ENCODE measurements at places on chromosomes 6 and 20.
A peak's percentile ranks its signal among the peaks of the same experiment; 100 is the strongest.

DNA sequence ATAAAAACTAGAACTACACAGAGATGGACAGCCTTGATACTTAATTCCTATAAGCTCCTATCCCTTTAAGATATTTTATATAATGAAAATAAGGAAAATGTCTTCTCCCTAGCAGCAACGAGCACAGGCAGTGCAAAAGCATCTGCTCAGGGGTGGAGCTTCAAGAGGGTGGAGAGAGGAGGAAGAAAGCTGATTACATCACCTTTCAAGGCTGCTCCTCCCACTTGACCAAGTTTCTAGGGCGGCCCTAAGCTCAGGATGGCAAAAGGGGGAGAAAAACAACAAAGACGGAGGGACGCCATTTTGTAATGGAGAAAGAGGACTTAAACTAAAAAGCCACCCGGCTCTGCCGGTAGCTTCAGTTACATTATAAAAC, 2.2 kb downstream of the PPP1R10 start:
- DNase-seq: peak; percentile 99

- no peak for DNase-seq
Measured at GRCh38 chr6:20936949-20937348, 402.7 kb downstream of the CDKAL1 start.

DNA sequence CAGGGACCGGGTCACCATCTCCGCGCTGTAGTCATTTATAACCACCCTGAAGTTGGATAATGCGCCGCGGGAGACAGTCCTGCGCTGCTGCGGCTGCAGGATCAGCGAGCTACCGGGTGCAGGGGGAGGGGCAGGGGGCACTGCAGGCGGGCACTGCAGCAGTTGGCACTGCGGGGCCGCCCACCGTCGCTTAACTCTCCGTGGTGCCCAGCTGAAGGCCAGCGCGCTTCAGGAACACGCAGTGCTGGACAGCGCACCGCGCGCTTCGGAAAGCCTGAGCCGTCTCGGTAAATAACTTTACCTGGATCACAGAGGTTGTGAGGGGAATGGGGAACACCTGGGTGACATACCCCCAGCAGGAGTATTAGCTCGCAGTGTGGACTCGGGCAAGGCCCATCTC, 12.4 kb upstream of the LRFN2 start:
- no peak for DNase-seq

DNA sequence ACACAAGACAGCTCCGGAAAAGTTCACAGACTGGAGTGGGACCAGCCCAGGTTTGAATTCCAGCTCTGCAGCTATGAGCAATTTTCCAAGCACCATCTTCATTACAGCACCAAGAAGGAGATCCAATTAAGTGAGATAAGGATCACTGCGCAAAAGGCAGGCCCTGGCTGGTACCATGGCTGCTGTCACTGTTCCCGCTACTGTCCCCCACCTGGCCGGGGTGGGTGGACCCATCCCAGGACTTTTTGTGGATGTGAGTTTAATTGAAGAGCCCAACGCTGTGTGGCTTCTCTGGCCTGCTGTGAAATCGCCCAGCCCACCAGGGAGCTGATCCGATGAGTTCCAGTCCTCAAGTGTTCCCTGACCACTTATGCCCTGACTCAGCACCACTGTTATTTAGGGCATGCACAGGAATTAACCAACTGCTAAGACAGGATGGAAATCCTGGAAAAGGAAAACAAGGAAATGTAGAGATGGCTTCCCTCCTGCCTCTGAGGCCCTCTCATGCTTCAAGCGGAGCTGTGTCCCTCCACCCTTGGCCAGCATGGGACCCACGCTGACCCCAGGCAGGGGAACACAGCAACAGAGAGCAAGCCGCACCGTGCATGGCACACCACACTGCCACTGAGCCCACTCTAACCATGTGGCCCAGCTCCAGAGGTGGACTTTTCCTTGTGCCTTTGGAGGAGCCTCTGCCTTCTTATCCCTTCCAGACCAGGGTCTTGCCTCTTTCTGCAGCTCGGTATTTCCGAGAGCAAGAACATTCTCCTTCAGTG, 150.0 kb upstream of the CST7 start:
- no peak for DNase-seq

- DNase-seq: no peak
Measured at GRCh38 chr6:154202339-154202738, 154.3 kb downstream of the IPCEF1 start.
